RCC 7860 (cell line): ENCODE measurements at places on chromosomes 3 and 15.

- DNase-seq: peak; percentile 54
These were observed 146.6 kb downstream of the TBL1XR1 start for GRCh38 chr3:177050501-177051237.

- no peak for DNase-seq
These were observed 928.8 kb upstream of the ALCAM start for GRCh38 chr3:104437891-104438290.

DNA sequence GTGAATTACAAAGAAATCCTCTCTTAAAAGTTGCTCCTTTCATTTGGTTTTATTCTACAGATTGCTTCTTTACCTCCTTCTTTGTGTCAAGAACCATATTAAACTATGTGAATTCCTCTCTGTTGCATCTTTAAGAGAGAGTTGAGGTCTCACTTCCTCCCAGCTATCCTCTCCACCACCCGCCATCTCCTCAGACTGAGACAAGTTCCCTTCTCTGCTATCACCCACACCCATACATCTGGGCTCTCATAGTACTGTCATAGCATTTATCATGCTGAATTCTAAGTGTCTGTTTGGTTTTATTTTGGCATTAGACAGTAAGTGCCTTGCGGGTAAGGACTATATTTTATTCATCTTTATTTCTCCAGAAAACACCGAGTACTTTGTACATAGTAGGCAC lies 54.2 kb downstream of the B3GALNT1 start:
- DNase-seq: no peak

- no peak for DNase-seq
These were observed 25.0 kb upstream of the VPS39 start for GRCh38 chr15:42233107-42233506.

DNA sequence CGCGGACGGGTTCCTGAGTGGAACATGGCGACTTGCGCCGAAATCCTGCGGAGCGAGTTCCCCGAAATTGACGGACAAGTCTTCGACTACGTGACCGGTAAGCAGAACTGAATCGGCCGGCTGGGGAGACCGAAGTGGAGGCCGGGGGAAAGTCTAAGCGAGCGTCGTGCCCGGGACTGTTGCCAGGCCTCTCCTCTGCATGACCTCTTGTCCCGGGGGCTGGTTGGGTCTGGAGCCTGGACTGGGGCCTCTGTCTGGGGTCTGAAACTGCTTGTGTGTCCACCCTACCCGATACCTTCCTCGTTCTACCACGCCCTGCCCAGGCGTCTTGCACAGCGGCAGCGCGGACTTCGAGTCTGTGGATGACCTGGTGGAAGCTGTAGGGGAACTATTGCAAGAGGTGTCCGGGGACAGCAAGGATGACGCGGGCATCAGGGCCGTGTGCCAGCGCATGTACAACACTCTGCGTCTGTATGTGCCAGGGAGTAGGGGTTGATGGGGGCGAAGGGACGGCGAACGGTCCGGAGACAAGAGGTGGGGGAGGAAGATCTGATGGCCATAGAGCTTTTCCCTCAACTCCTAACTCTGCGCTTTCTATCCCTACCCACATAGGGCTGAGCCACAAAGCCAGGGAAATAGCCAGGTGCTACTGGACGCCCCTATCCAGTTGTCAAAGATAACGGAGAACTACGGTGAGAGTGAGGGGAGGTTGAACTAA lies at the start of gene ABCF3:
TSS of gene ABCF3 (plus strand) at position 16 of the 718 bp plus-strand sequence. CDS start at position 25, 9 bp downstream.
- no peak for DNase-seq

DNA sequence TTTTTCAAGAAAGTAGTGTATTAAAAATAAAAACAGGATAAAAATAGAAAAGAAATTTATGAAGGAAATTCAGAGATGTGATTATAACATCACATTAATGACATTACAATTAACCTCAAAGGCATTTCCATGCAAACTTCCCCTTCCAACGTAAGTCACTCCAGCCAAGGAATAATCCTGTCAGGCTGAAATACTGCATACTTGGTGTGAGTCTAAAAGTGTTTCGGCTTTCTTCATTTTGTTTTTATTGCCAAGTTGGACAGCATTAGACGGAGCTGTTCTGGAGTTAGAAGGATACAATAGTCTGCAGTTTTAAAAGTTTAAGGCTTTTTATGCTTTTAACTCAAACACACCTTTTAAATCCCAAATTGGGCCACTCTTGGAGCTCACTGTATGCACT lies 435.0 kb downstream of the MECOM start:
- no peak for DNase-seq

GRCh38 chr3:63353383-63353782 lies 75.3 kb downstream of the SYNPR start:
- DNase-seq: peak; percentile 39

DNA sequence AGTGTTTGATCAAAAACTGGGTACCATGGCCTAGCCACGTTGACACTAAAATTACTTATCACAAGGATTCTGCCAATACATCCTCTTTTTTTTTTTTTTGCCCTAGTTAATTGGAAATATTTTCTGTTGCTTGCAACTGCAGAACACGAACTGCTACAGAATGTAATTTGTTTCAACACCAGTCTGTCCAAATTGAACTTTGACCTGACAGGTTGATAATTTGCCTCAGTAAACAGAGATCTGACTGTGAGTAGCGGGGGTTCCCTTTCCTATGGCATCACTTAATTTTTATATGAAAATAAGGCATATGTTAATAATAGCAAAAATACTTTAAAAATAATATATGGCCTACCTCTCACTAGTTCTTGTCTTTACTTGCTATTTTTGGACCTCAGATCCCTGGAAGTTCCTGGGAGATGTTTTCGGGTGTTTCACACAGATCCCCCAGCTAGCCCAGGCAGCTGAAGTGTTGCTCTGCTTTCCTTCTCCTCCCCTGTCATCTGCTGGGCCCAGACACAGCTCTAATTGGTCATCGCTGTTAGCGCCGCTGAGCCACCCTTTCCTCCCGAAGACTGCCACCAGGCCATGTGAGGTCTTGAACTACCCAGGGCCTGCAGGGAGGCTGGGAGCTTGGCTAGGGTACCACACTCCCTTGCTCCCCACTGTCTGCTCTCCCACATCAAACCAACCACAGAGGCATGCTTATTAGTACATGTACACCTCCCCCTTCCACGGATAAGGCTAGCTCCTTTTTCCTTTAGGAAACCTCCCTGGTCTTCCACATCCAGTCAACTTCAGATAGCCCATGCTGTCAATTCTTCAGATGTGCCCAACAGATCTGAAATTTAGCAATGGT lies 89.8 kb upstream of the RNF7 start:
- no peak for DNase-seq

DNA sequence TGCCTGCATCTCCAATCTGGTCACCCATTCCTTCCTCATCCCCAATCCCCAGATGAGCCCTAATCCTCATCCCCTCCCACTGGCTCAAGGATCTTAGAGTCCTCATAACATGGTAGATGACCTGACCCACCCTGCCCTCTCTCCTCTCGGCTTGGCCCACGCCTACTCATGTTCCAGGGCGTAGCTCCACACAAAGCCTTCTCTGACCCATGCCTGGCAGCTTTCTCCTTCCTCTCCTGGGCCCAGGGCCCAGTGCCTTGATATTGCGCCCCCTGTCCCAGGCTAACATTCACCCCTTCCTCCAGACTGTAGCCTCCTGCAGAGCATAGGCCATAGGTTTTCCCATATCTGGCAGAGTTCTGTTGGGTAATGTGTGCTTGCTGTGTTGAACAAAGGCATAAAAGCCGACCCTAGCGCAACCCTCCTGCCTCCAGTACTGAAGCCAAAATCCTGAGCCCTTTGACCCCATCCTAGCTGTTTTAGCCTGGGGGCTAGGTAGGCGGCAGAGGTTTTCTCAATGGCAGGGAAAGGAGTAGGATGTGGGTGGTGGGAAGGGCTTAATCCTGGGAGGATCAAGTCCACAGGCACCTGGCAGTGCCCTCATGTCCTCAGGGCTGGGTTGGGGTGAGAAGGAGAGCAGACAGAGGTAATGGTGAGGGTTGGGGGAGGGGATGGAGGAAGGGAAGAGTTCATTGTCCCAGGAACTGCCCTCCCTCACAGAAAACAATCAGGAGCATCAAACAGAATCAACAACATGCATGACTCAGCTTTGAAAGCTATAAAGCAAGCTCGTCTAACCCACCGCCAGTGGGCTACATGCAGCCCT lies 35.5 kb downstream of the MESD start:
- DNase-seq: no peak

GRCh38 chr15:42276762-42277161 lies 3.5 kb upstream of the TMEM87A start:
- DNase-seq: no peak

DNA sequence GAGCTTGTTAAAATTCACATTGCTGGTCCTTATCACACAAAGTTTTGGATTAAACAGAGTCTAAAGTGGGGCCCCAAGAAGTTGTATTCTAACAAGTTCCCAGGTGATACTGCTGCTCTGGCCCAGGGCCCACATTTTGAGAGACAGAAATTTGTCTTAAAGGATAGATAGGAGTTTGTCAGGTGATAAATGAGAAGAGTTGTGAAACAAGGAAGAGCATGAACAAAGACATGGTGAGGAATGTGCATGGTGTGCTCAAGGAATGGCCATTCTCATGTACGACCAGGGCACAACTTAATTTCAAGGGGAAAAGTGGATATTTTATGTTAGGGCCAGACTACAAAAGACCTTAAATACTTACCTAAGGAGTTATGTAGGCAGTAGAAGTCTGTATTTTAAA lies 75.6 kb downstream of the GPR156 start:
- DNase-seq: no peak

DNA sequence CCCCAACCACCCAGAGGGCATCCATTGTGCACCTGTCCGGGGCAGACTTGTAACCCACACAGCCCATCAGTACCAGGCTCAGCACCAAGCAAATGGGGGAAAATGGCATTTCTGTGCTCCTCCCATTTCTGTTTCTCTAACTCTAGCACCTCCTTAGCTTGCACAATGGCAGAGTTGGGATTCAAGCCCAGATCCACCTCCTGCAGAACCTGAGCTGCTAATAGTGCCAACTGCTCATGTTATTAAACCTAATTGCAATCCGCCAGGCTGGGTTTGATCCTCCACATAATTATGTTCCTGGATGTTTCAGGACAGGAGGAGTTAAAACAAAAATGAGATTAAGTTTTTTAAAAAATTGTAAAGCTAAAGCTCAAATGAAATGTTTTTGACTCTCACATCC lies 235.0 kb downstream of the OCA2 start:
- no peak for DNase-seq
